Right hindlimb (tissue), 1 donor: ENCODE measurements at places on chromosomes 13 and 19.
A peak's percentile ranks its signal among the peaks of the same experiment; 100 is the strongest.

- DNase-seq = no peak
These were observed 3.2 kb upstream of the PVR start for GRCh38 chr19:44640518-44640917.

GRCh38 chr19:13633109-13633508, 126.8 kb upstream of the CACNA1A start:
- DNase-seq = peak; percentile 89

- no peak for DNase-seq
These were observed 136.4 kb downstream of the ABCC4 start for GRCh38 chr13:95164830-95165229.

GRCh38 chr13:84377106-84377505, 494.8 kb upstream of the SLITRK1 start:
- DNase-seq = no peak

GRCh38 chr19:30227661-30228112, 144.5 kb upstream of the ZNF536 start:
- DNase-seq = peak; percentile 84

DNA sequence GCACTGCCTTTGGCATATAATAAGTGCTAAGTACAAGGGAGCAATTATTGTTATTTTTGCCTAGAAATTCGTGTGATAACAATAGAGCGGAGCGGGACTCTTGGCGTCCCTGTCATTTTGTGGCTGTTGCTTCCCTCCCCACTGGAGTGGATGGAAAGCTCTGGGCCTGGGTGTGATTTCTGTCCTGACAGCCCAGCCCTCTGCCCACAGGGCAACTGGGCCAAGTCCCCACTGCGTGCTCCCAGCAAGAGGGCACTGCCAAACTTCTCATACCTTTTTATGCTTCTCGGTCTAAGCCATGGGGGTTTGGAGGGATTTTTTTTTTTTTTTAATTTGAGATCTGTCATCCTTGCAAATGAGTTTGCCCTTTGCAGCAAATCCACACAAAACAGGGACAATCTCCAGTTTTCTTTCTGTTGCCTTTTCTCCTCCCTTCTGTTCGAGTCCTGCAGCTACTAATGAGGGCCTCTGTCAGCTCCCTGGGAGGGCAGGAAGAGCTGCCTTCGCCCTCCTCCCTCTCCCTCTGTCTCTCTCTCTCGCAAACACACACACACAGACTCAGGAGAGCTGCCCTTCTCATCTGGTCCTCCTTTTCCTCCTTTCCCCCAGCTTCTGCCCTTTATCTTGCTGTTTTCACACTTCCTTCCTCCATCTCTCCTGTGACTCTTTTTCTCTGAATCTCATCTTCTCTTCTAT, 103.9 kb downstream of the DNAJC15 start:
- peak; percentile 36 for DNase-seq

GRCh38 chr13:73090823-73091187, 32.0 kb downstream of the KLF5 start:
- no peak for DNase-seq

DNA sequence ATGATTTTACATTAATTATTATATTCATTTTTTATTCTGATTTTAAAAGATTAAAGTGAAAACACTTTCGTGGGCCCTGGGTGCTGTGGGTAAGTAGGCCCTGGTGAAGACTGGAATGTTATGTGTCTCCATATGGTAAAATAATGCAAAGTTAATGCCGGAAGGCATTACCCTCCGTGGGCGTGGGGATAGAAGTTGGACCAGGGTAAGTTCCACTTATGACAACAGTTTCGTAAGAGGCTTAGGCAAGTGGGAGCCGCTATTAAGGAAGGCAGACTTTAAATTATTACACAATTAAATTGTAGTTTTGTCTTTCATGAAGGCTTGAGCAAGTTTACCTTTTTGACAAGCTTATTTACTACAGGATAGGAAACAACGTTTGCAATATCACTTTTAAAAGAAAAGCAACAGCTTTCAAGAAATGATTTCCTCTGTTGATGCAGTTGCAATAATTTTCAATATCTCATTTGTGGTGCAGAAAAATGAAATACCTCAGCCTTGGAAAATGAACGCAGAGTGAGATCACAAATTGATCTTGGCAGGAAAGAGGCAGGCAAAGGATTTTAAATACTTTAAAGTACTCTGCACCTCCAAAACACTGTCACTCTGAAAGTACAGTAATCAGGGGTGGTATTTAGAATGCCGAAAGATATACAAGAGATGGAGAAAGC, 310.6 kb downstream of the DCT start:
- DNase-seq = no peak

GRCh38 chr13:31867709-31868108, 128.4 kb downstream of the RXFP2 start:
- DNase-seq = no peak

- DNase-seq = no peak
These were observed 9.4 kb downstream of the SAMD4B start for GRCh38 chr19:39351537-39352064.

DNA sequence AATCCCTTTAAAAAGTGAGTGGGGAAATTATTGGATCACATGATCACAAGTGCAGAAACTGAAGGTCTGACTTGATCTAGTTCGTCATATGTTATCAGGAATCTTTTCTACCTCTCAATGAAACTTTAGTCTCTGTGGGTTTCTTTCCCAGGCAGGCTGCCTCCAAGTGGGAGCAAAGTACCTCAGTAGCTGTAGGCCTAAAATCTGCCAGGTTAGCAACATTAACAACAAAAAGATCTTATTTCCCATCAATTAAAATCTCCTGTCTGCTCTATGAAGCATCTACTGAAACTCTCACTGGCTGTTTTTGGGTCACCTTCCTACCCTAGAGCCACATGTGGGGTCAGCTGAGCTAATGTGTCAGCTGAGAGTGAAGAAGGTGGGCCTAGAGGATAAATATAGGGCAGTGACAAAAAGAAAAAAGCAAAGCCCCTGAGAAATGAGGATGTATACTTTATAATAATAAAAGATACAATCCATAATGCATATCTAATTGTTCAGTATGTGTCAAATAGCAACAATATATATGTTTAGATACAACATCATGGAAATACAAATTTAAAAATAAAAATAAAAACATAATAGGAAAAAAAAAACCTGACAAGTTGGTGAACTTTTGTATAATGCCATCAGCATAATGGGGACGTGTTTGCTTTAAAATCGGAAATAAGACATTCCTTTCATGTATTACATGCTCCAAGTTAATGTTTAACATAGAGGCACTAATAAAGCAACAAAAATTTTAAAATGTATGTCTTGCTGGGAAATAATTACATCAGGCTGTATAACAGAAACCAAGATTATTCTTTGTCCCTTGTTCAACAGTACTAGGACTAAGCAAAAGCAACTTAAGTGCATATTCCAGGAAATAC, 141.1 kb downstream of the GPC5 start:
- no peak for DNase-seq

GRCh38 chr13:113506025-113506685, 15.6 kb upstream of the DCUN1D2 start:
- DNase-seq = peak; percentile 45

DNA sequence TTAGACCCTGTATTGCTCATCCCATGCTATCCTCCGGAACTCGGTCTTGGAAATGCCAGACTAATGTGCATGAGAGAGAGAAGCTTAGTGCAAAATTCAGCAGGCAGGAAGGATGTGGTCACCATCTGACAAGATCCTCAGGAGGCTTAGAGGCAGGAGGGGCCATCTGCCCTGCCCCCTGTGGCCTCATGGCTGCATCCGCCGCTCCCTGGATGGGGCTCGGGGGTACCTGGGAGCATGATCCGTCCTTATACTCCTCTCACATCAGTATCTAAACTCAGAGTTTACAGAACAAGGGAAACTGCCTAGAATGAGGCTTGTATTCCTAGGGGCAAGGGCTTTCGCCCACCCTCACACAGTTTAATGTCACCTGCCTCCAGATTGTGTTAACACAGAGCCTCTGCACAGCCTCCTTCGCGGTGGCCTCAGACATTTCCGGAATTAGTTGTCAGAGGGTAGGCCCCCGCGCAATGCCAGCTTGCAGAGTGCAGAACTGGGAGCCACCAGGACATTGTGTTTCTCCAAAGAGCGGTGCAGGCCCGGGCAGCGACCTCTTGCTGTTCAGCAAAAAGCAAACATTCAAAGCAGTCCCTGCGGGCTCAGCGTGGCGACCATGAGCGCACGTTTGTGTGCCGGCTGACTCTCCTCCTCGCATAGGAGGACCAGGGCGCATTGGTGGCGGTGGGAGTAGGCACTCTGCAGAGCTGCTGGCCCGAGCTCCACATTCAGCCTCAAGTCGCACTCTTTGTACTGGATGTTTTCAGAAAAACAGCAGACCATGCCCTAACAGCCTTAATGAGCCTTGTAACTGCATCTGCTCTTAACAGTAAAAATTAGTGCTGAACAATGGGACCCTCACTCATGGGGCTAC, 39.1 kb downstream of the GPR12 start:
- DNase-seq = no peak

DNA sequence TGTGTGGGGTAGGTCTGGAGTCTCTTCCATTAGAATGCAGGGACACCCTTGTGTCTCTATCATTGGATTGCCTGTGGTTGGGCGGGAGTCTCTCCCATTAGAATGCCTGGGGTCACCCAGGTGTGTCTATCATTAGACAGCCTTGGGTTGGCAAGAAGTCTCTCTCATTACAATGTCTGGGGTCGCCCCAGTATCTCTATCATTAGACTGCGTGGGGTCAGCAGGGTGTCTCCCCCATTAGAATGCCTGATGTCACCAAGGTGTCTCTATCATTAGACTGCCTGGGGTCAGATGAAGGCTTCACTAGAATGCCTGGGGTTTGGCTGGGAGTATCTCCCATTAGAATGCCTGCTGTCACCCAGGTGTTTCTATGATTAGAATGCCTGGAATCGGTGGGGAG, 1539.0 kb downstream of the UQCRFS1 start:
- DNase-seq = no peak

GRCh38 chr13:113209759-113210421, 477 bp downstream of the CUL4A start:
- peak; percentile 61 for DNase-seq

- no peak for DNase-seq
These were observed 105.4 kb downstream of the URI1 start for GRCh38 chr19:30047432-30047831.

DNA sequence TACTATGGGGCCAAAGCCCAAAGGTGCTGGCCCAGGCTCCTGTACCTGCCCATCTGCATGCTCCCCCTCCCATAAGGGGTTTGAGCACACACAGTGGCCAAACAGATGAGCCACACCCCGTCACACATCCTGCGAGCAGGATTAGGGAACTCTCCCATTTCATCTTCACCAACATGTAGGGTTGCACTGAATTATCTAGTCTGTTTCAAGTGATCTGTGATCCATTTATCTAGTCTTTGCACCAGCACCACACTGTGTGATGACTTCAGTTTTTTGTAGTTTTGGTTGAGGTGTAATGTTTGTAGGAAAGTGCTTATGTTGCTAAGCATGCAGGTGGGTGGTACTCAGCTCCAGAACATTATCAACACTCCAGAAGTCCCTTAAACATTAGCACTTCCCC, 249.3 kb downstream of the MYO16 start:
- no peak for DNase-seq

DNA sequence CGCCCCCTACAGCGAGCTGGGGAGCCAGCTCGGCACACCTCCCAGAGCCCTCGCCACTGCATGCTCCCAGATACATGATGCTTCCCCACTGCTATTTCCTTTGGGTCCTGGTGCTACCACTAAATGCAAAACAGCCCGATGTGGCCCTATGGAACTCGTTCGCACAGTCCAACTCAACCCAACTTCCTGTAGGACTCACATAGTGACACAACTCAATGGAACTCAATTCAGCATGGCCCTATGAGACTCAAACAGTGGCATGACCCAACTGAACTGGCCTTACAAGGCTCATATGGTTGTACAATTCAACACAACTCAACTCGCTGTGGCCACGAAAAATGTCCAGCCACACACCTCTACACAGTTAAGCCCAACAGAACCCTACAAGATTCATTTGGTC, 3.5 kb downstream of the KCNA7 start:
- no peak for DNase-seq

DNA sequence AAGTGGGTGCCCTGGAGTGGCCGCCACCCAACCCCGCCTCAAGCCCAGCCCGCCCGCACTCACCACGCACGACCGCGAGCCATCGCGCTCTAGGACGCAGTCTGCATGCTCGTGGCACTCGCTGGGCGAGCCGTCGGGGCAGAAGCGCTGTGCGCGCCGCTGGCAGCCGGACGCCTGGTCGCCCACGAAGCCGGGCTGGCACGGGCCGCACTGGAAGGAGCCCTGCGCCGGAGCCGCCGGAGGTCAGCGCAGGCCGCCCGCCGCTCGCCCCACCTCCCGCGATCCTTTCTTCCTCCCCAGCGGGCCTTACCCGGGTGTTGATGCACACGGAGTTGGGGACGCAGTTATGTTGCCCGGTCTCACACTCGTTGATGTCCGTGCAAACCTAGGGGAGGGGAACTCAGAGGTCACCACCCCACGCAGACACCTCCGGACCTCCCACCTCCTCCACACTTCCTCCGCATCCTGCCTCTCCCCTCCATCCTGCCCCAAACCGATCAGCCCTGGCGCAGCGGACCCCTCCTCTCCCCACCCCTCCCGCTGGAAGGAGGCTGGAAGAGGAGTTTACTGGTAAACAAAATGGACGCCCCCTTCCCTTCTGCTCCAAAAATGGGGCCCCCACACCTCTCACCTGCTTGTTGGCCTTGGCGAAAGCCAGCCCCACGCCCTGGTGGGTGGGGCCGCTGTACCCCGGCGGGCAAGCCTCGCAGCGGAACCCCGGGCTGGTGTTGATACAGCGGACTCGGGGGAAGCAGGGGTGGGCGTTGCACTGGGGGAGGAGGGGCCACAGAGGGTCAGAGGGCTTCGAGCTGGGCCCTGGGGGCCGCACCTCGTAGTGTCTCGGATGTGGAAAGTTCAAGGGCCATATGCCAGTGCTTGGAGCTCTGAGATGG, 2.3 kb downstream of the COMP start:
- DNase-seq = no peak

GRCh38 chr13:23381866-23382265, 51.6 kb downstream of the SACS start:
- DNase-seq = no peak

DNA sequence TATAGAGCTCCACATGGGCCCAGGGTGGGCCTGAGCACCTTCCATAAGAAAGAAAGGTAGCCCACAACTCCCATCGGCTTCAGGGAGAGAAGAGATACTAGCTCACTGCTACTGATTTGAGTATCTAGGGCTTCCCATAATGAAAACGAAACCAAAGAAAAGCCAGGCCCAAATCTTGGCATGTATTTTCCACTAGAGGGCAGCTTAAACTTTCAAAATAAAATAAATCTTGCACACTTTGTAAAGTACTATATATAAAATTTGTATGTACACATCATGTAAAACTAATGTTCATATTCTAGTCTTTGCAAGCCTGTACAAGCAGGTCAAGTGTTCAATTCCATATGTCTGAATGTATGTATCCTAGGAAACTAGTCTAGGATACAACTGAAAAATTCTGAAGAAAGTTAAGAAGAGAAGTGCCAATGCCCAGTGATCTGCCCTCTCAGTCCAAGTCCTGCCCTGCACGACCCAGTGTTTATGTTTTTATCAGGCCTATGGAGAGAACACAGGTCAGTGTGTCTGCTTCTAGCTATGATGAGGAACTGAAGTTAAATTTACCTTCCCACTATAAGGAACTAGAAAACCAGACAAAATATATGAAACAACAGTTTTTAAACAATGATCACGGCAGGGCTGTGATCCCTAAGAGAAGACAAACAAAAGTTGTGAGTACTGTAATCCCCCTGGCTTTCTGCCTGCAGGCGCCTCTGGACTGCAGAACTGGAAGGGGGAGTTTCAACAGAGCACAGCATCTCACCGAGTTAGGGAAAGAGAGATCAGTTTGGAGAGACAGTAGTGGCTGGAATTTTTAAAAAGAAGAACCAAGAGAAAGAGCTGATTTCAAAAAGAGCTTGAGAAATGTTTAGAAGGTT, 475.7 kb downstream of the UQCRFS1 start:
- DNase-seq = no peak

- no peak for DNase-seq
These were observed 107.3 kb downstream of the FGF14 start for GRCh38 chr13:102294407-102295018.
